Fibroblast of upper back skin (primary cell): ENCODE measurements at places on chromosomes 6 and 20.

DNA sequence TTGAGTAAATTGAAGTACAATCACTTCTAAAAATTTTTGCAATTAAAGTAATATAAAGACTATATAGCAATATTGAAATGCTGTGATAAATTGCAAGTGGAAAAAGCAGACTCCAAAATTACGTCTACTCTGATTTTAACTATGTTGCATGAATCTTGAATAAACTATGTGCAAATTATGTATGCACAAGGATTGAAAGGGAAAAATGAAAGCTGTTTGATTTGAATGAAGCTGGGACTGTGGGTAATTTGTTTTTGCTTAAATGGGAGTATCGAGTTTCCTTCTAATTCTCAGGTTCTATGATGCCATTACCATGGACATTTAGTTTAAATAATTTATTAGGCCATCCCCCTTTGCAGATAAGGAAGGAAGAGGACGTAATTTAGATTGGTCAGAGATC lies 198.7 kb upstream of the MYLIP start:
- no peak for DNase-seq

DNA sequence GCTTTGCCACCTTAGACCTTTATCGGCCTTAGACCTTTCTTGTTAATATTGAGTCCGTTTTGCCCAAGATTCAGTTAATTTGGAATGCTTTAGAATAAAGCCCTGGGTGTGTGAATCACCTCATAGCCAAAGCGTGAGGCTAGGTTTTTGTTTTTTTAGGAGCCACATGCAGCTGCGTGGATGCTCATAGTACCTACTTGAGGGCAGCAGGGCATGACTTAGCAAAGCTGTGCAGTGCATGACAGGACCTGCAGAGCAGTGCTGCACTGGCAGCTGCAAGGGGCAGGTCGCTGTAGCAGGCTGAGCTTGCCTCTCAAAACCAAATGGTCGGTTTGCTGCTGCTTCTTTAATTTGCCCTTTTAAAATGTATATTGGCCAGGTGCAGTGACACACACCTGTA lies 116.1 kb downstream of the JAG1 start:
- DNase-seq = no peak

DNA sequence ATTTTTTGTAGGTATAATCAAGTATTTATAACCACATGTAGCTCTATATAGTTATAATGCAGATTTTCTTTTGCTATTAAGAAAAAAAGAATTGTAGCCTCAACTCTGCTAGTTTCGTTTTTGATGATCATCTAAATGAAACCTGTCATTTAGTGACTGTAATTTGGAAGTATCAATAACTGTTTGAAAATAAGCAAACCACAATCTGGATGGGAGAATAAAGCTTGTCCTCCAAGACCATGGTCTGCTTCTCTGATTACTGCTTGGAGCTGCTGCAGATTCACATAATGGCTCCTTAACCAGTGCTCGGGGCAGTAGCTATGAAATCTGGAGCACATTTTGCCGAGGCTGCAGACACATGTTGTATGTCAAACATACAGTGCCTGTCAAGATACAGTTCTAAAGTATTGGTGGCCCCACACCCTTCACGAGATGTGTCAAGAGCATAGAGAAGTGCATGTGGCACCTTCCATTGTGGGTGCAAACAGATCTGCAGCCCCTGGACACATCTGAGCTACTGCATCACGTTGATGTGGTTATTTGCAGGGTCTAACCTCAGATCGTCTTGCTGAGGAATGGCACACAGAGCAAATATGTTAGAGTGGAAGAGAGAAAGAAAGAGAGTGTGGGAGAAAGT lies 255.7 kb upstream of the SUPT3H start:
- no peak for DNase-seq

DNA sequence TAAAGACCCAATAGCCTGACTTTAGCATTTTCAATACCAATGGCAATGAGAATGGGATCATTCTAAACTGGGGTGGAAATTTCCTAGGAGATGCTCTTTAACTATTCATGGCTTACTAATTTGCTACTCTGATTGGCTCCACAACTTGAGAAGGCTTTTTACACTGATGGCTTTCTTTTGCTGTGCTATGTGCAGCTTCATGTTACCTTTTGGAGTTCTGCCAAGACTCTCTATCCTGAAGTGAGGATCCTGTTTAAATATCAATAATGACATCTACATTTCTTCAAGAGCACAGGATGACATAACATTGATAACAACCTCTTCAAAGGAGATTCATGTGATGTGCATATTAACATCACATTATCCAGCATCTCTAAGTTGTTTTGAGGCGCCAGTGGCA lies 43.4 kb upstream of the SIRPG start:
- no peak for DNase-seq

DNA sequence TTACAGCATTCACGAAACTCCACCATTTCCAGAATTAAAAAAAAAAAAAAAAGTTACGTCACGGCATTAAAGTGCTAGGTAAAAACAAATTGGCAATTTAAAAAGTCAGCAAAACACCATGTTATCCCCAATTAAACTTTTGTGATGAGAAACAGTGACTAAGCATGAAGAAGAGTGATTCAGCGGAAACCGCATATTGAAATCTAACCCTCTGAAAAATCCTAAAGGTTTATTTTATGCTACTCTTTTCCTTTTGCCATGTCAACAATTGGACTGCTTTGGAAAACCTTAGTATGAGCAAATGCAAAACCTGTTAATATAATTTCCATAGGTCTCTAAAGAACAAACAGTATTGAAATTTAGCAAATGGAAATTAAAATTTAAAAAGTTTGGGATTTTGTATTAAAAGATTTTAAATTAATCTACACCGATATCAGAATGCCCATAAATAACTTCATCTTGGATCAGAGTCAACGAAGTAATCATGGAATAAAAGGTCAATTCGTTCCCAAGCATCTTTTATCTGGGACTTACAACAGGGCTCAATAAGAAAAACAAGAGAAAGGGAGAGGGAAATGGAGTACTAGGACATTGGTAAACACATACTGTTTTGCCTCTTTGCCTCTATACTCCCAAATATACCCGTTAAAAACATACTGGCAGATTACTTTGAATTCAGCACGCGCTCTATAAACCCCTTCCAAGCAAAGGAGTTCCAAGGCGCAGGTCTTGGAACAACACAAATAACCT lies 1.1 kb downstream of the FBXO30 start:
- peak; percentile 65 for DNase-seq

GRCh38 chr6:11353921-11354389 lies 121.5 kb upstream of the NEDD9 start:
- peak; percentile 77 for DNase-seq
